ENCODE measurements at places on chromosomes 7 and 10.

GRCh38 chr7:81662531-81662930 is 107.3 kb downstream of the HGF start:
- no peak for DNase-seq

DNA sequence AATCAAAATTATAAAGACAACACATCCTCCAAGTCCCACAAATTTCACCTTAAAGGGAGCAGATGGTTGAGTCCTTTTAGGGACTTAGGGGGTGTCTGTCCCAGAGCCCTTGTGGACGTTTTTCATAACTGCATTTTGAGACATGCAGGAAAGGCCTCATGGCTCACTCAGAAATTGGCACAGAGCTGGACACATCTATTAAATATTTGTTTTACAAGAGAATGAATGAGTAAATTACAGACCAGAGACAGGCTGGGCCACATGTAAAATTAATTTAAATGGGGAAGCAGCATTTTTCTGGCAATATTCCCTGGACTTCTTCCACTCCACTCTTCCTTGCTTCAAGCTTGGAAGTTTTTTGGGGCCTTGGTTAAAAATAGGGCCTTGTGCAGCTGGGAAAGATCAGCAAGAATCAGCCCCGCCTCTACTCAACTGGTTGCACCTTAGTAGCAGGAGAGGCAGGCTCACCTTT is 20.0 kb downstream of the LAMB1 start:
- no peak for DNase-seq

GRCh38 chr10:72832701-72833100 is 60.8 kb upstream of the OIT3 start:
- DNase-seq = no peak

DNA sequence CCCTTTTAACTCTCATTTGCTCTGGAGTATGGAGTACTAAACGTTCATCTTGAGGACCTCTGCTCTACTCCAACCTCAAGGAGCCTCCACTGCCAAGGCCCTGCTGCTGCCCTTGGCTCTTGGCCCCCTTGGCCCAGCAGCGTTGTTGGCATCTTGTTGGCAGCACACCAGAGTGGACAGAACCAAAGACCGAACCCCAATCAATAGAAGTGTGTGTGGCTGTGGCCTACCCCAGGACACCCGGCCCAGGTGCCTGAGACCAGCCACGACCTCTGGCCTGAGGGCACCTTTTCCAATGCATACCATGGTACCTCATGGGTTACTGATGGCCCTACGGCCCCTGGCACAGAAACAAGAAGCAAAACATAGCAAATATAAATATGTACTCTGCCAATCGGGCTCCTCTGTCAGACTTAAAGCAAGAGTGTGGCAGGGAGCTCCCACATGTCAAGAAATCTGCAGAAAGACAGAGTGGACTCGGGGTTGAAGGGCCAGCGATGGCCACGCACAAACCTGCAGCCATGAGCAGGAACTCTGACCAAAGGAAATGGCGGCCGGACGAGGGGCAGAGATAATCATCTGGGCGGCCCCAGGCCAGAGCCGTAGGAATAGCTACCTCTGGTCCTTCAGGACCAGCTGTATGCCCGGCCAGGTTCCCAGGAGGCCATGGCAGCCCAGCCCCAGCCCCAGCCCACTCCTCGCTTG is 2.9 kb downstream of the NPC1L1 start:
- DNase-seq = no peak

DNA sequence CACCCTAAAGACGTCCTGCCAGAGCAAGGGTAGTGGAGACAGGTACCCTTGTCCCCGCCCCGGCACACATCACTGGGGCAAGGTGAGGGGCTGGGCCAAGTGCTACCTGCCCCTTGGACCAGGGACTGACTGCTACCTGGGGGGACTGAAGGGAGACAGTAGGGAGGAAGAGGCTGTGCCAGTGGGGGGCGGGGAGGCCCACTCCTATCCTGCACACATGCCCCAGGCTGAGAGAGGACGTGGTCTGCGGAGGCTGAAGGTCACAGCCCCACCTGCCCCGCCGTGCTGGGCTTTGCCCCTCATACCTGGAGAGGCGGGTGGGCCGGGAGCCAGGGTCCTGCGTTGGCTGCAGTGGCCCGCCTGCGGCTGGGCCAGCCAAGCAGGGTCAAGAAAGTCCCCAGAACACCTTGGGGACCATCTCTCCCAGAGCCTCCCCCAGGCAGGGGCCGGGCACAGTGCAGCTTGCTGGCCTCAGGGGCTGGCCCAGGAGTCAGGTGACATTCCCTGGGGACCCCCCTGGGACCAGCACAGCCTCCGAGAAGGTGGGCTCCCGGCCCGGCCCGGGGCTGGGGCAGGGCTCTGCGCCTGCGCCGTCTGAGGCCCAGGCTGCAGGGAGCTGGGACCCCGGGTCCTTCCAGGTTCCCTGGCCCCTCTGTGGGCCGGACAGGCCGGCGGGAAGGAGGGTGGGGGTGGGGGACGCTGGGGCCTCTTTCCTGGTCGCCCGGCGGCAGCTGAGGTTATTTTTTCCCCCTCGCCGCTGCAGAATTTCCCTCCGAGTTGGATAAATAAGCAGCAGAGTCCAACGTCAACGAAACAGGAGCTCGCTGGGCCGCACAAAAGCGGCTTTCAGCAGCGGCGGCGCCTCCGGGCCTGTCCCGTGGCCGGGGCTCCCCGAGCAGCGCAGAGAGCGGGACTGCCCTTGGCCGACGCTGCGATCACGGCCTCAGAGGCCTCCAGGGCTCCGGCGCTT is 9.8 kb upstream of the FZD9 start:
- DNase-seq = peak; percentile 13

GRCh38 chr7:99224899-99225265 is 17.0 kb upstream of the KPNA7 start:
- no peak for DNase-seq

DNA sequence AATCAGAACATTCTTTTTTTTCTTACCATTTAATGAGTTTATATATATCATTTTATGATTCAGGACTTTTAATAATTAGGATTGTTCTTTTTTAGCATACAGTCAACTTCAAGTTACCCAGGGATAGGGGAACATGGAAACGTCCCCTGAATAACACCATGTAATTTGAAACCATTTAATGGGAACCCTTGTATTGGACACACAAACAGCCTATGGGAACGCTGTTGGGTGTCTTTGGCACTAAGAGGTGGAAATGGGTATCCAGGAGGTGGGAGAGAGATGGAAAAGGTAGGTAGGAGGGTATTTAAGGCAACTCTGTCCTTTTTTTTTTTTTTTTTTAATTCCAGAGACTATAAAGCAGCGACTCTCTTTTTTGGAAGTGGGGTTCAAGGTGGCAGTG is 2.6 kb downstream of the LUC7L2 start:
- DNase-seq = no peak

DNA sequence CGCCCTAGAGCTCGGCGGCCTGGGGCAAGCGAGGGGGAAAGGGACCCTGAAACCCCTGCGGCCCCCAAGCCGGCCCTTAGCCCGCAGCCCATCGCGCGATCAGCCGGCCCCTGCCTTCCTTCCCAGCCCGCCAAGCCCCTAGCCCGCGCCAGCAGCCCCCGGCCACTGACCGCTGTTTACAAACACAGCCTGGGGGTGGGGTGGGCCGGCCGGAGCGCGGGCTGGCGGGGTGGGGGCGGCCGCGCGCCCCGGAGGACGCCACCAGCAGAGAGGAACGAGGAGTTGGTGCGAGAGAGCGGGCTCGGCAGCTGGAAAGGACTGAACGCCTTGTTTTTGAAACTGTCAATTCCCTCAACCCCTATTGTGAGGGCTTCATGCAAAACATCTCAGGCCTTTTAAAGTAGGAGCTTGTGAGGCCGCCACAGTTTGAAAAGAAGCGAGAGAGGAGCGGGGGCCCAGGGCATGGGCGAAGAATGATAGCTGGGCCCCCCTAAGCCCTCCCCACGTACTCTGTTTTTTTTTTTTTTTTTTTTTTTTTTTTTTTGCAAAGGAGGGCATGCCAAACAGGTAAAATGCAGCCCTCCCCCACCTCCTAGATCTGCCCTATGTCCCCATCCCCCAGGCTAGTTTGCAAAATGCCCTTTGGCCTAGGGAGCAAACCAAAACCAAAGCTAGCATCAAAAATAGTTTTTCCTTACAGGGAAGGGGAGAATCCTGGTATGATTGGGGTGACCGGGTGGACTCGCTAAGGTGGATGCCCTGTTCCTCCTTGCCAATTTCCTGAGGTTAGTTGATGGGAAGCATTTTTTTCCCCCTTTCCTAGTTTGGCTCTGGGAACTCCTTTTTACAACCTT is 15.0 kb downstream of the SKIDA1 start:
- DNase-seq = no peak

- DNase-seq = no peak
These were observed 52.0 kb upstream of the GRB10 start for GRCh38 chr7:50834679-50835078.

GRCh38 chr10:124025660-124026588 is 67.5 kb downstream of the CHST15 start:
- DNase-seq = no peak

DNA sequence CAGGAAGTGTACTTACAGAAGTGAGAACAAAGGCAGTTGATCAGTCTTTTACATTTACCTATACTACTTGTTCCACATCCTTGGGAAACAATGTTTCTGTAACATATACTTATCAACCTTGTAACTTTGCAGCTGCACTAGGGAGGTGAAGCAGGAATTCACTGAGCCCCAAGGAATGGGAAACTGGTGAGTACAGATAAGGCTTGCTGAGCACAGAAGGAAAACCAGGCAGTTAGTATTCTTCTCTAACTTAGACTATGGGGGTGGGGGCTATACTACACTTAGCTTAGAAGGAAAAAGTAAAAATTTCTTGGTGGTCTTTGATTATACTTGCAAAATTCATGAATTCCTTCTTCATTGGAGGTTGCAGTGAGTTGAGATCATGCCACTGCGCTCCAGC is 6.9 kb upstream of the ZNF33A start:
- DNase-seq = no peak

GRCh38 chr10:15167411-15168290 is 842 bp downstream of the NMT2 start:
- DNase-seq = peak; percentile 25

DNA sequence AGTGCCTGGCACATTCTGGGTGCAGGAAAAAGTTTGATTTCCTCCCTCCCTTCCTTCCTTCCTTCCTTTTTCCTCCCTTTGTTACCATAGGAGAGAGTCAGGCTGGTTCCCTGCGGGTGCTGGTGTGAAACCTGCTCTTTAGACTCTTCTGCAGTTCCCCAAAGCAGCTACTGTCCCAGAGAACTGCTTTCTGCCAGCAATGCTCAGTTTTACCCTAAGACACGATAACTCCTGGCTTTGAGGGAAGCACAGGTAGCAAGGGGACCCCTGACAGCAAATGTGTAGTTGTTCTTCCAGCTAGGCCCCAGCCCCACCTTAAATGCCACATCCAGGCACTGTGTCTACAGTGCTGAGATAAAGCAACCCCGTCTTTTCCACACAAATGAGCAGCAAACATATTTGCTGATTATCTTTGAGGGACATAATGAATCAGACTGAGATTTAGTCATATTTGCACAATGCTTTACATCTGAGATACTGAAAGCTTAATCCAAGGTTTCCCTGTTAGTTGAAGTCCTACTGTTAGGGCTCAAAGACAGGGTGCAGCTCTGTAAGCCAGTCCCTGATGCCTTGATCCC is 55.5 kb downstream of the MET start:
- DNase-seq = no peak

DNA sequence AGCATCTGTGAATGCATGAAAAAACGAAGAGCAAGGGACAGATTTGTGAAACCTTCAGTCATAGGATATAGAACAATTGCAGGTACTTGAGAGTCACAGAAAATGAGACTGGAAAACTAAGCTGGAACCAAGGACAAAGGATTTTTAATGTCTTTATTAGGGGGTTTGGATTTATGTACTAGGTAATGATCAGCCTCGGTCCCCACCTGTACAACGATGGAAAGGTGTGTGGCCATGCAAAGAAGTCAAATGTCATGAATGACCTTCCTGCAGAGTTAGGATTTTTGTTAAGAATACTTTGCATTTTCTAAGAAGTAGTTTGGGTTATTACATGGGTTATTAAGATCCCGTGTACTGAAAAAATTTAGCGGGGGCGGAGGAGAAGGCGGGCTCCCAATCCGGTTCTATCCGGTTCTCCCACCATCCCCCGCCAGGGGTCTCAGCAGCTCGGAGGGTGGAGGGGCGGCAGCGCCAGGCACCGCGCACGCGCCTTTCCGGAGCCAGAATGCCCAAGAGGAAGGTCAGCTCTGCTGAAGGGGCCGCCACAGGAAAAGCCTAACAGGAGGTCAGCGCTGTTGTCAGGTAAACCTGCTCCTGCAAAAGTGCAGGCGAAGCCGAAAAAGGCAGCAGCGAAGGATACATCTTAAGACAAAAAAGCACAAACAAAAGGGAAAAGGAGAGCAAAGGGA is 327.5 kb upstream of the PLXDC2 start:
- DNase-seq = no peak

GRCh38 chr10:96740579-96741281 is 20.4 kb upstream of the PIK3AP1 start:
- DNase-seq = no peak

DNA sequence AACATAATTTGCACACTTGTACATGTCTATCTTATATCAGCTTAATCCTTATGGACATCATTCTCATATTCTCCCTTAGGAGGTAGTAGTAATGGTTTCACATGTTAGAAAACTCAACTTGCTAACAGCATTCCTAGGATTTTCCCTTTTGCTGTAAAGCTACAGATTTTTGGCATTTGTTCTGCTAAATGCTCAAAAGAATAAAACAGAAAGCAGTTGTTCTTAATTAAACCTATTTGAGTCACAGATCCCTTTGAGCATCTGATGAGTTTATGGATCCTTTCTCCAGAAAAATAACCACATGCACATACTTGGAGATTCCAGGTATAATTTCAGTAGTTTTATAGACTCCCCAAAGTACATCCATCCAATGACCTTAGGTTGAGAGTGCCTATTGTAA is 122.9 kb upstream of the BET1 start:
- DNase-seq = no peak

DNA sequence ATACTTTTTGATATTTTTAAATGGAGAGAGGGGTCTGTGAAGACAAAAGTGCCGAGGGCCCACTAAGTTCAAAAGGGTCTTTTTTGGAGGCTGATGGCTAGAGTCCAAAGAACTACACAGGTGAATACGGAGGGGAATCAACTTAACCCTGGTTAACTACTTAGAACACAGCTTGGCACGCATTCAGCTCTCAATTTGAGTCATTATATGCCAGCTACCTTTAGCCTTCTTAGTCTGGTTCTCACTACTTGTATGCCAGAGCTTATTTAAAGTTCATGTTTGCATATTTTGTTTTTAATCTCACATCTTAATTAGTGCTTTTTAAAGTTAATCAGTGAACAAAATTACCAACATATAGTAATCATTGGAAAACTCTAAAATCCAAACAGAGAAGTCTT is 80.8 kb downstream of the VWDE start:
- no peak for DNase-seq

- DNase-seq = peak; percentile 84
These were observed 8.2 kb upstream of the NRG3 start for GRCh38 chr10:81866753-81867152.

GRCh38 chr10:107544706-107545520 is 380.4 kb upstream of the SORCS1 start:
- no peak for DNase-seq
